Left ventricle myocardium superior (tissue), 1 donor: ENCODE measurements at places on chromosomes 1 and 21.

DNA sequence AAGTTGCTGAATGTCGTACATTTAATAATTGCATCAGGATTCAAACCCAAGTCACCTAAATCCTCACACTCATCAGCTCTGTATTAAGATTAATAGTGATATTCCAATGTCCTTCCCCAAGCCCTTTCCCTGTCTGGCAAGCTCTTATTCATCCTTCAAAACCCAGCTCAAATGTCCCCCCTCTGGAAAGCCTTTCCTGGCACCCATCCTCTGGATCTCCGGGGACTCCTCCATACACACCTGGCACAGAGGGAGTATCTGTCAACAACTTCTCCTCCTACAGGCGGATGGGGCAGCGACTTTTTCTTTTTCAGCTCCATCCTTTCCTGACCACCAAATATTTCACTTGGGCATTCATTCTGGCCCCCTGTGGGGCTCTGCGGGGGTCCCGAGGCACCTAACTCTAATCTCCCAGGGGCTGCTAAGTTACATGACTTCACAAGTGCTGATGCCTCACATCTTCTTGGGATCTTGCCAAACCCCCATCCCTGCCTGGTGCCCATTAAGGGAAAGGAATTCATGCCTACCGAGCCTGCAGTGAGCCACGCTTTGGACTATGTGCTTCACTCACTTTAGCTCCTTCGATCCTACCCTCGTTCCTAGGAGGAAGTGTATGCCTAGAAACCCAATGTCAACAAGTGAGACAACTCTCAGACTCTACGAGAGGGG lies 15.2 kb downstream of the TINAGL1 start:
- DNase-seq: no peak

DNA sequence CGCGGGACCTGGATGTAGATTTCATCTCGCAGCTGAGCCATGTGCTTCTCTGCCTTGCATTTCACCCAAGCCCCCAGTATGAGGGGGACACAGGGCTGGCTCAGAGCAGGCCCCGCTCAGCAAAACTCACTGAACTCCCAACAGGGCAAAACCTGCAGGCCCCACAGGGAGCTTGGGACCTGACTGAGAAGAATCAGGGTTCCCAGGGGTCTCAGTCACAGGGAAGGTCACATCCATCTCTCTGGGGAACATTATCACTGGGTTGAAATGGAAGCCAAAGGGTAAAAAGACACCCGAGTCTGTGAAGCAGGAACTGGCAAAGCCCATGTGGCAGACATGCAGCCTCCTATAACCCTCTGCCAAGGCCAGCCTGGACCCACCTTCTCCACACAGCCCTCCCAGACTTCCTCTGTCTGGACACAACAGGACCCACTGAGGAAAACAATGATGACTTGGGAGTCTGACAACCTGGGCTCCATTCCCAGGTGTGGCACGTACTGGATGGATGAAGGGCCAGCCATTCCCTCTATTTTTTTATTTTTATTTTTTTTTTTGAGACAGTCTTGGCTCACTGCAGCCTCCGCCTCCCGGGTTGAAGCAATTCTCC lies 11.7 kb downstream of the HSPG2 start:
- no peak for DNase-seq

- DNase-seq: peak; percentile 55
These were observed 77.5 kb downstream of the ARHGEF16 start for GRCh38 chr1:3531928-3532327.

- DNase-seq: no peak
These were observed 19.4 kb downstream of the CTXND2 start for GRCh38 chr1:150906329-150906728.

DNA sequence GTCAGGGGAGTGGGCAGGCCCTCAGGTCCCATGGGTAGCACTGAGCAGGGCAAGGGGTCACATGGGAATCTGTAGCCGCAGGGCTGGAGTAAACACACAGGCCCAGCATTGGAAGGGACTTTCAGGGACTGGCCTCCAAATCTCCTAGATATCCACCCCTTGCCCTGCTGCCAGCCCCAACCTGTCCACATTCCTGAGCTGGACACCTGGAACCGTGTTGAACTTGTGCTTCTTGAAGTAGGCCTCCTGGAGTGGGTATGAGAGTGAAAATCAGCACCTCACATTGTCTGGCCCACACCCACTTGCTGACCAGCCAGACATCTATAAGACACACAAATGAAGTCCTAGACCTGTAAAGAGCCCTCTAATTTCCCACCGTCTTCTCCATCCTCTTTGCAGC lies 7.7 kb downstream of the POMGNT1 start:
- peak; percentile 7 for DNase-seq

GRCh38 chr1:33519240-33519884 lies 46.9 kb downstream of the ZSCAN20 start:
- no peak for DNase-seq

DNA sequence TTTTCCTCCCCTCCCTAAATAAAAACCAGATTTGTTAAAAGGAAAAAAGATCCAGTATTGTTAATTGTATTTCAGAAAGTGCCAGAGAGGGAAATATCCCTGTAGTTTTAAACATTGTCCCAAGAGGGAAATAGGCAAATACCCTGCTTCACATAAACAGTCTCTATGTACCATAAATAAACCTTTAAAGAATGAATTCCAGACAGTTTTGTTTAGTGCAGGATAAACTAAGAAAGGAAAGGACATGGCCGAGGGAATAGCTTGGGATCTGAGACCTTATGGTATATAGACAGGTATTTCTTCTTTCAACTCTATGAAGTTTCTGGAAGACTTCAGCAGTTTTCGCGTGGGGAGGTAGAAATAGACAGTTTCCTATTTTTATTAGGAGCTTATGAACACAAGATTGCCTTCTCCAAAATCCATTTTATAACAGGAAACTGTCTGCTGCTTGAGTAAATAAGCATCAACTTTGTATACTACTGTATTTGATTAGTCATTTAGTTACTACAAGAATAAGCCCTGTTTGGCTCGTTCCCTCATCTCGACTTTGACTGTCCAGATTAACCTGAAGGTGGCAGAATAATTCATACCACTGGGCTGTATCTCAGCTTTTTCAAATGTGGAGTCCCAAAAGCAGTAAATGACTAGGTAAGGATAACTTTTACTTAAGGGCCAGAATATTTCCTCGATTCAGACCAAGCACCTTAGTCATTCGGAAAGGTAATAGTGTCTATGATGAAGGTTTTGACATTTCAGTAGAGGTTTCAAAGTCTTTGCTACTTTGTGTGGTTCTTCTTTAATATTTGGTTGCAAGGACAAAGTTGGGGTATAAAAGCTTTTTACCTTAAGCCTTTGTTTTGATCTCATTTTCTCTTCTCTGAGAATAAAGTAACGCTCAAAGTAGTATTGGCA lies 177.5 kb downstream of the VPS13D start:
- no peak for DNase-seq

DNA sequence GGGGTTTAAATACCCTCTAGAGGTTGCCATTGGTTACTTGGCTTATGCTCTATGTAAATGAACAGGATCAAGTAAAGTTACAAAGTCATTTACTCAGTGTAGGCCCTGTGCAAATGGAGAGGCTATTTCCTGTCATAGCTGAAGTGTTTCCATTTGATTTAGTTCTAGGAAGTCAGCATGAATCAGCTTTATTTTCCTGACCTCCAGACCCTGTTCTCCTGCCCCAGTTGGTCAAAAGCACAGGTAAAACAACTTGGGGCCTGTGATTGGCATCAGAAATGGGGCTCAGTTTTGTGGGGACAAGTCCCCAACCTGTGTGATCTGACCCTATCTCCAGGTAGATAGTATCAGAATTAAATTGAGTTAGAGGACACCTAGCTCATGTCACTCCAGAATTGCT lies 239.9 kb downstream of the HHAT start:
- DNase-seq: no peak

- DNase-seq: no peak
These were observed 124.9 kb downstream of the DMRTB1 start for GRCh38 chr1:53583868-53584776.

- no peak for DNase-seq
These were observed 5.9 kb downstream of the CLCA2 start for GRCh38 chr1:86429835-86430234.

DNA sequence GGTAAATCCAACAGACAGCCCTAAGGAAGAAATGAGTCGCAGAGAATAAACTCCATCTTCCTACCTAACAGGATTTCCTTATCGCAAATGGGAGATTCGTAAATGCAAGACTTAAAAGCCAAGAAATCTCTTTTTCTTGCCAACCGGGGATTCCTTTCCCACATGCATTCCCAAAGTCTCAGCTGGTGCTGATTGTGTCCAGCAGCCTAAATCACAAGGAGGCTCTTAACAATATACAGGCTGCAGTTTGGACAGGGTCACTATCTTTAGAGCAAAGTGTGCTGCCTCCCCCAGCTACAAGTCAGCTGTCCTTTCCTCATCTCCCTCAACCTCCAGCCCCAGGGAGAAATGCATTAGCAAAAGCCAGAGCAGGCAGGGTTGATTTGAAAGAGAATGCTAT lies 189.8 kb upstream of the PLXNA2 start:
- no peak for DNase-seq

DNA sequence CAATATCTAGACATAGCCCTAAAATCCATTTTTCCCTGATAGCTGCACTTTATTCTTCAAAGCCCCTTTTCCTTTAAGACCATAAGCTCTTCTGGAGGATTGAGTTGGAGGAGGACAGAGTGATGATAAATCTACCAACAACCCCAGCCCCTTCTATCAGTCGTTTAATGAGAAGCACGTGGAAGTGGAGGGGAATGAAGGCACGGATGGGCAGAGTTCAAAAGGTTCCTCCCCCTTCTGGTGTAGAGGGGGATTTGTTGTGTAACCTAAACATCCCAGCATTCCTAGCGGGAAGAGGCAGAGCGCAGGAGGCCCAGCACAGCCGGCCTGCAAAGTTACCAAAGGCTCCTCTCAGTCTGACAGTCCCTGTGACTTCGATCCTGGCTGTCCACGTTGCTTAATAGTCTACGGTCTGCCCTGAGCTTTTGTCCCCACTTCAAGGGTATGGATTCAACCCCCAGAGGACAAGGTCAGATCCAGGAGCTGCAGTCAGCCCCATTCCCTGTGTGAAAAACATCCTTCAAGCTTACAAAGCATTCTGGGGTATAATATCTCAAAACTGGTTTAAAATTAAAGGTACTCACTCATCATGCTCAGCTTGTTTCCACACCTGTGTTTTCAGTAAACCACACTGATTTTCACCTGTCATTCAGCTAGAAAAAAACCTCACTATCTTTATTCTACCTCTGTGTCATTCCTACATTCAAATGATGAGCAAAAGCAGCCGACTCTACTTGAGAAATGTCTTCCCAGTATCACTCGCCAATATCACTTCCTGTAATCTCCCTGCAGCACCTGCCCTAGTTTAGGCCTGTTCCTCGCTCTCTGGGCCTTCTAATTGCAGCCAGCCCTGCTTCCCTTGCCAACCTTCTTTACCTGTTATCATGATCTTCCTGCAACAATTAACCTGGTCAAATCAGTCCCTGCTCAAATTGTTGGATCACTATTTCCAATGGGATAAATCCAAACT lies 117.9 kb downstream of the PLPP3 start:
- no peak for DNase-seq

GRCh38 chr1:159009287-159009686 lies 420 bp upstream of the IFI16 start:
- DNase-seq: no peak

DNA sequence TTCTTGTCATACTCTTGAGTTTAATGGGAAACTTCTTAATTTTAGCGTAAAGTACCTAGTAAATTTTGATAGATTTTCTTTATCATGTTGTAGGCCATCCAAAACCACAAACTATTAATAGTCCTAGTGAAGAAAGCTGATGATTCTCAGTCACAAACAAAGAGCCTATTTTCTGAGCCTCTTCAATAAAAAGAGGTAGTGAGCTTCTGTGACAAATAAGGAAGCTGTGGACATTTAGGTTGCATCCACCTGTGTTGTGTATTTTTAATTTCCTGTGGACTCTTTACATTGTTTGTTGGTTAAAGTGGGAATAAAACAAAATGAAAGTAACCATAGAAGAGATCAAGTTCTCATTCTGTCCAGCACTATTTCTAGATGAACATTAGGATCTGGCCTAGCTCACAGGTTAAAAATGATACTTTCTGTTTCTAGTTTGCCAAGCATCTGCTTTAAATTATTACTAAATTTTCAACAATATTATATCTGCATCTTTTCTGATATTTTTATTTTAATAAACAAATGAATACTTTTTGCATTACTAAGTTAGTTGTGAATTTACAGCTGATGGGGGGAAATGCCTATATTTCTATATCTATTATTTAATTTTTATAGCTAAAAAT lies 702.2 kb upstream of the ADGRL4 start:
- DNase-seq: no peak

DNA sequence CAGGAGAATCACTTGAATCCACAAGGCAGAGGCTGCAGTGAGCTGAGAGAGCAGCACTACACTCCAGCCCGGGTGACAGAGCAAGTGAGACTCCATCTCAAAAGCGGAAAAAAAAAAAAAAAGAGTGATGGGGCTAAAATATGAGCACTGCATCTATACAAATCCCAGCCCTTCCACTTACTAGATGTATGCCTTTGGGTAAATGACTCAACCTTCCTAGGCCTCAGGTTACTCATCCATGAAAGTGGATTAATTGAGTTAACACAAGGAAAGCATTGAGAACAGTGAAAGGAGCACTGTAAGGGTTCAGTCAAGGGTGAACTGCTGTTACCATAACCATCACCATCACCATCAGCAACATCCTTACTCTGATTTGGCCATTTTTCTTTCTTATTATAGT lies 226.4 kb upstream of the C8B start:
- DNase-seq: no peak

DNA sequence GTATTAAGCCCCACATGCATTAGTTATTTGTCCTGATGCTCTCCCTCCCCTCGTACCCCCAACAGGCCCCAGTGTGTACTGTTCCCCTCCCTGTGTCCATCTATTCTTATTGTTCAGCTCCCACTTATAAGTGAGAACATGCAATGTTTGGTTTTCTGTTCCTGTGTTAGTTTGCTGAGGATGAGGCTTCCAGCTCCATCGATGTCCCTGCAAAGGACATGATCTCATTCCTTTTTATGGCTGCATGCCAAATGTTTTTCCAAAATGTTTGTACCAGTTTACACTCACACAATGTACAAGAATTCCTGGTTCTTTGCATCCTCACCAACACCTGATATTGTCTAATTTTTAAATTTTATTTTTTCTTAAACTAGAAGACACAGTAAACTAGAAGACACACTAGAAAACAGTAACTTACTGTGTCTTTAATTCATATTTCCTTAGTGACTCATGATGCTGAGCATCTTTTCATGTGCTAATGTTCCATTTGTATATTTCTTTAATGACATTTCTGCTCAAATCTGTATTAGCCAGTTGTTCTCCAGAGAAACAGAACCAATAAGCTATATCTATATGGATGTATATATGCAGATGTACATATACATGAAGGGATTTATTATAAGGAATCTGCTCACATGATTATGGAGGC lies 19.4 kb upstream of the USP1 start:
- DNase-seq: no peak

DNA sequence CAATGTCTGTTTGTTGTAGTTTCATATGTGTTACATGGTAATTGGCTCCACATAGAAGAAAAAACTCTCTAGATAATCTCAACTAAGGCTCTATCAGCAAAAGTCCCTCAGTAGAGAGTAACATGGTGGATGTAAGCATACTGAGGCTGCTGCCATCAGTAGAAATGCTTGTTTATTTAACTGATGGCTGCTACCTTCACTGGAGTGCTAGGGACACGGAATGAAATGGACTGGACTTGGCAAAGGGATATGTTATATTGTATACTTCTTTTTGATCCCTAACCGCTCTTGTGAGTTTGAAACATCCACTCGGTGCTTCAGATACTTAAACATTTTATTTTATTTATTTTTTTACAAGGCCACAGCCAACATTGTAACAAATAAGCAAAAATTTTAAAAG lies 143.0 kb downstream of the ZNF281 start:
- DNase-seq: no peak

GRCh38 chr1:36463463-36463802 lies 751 bp downstream of the MRPS15 start:
- no peak for DNase-seq
